ENCODE measurements at places on chromosomes 1 and 21.

DNA sequence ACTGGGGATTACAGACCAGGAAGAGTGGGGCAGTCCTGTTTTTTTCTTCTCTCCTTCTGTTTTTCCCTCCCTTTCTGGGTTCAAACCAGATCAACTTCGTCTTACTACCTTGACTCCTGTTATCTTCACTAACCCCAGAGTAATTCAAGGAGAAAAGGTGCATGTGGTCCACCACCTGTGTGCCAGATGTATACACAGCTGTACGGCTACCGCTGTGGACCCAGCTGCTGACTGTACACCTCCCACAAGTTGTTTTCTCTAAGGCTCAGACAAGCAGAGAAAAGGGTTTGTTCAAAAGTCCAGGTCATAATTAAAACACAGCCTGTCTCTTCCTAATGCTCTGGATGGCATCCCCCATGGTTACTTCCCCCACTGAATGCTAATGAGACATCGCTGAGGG is 102.1 kb downstream of the LMX1A start:
- DNase-seq: no peak

- DNase-seq: no peak
Measured at GRCh38 chr1:207745839-207746767, 5.8 kb upstream of the CD46 start.

- DNase-seq: no peak
Measured at GRCh38 chr1:75132242-75132811, 1.9 kb upstream of the LHX8 start.

DNA sequence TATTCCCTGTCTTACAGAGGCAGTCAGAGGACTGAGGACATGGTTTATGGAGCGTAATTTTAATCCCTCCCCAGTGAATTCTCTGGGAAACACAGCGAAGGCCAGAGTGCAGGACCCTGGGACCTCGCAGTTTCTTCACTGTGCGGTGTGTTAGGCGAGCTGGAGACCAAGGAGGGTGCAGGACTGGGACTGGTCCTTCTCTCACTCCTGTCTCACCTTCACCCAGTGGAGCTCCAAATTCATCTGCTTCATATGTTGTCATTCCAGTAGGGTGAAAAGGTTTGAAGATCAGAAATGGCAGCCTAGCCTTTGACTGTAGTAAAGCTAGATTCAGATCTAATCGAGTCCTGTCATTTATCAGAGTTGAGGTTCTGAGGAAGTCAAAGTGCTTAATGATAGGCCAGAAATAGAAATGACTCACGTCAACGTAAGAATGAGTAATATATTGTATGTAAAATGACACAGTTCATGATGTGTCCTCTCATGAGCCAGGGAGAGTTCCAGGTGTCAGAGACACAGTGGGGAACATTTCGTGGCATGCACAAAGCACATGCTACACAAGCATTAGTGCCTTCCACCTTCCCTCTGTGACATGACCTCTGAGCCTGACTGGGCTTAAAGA is 647.5 kb downstream of the SMYD3 start:
- DNase-seq: peak; percentile 4

GRCh38 chr1:181483285-181484195 is at the start of gene CACNA1E:
CACNA1E (plus strand) TSS chr1:181483517; CDS start chr1:181483745, 228 bp downstream.
- no peak for DNase-seq

DNA sequence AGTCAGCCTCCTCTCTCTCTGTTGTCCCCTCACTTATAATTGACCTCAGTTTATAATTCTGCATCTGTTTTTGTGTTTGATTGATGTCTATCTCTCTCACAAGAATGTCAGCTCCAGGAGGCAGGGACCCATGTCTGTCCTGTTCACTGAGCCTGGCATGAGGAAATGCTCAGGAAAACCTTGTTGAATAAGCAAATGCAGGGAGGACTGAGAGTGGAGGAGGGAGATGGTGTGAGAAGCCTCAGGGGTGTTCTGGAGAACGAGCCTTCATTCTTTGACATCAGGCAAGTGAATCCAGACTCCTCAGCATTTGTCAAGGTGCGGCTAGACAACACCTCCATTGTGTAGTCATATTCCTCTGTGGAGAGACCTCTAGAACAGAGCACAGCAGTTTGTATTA is 45.5 kb downstream of the MAN1C1 start:
- no peak for DNase-seq

- no peak for DNase-seq
Measured at GRCh38 chr1:63703701-63704107, 70.1 kb upstream of the ROR1 start.

- DNase-seq: peak; percentile 54
Measured at GRCh38 chr1:204446413-204447111, 34.9 kb upstream of the PPP1R15B start.

DNA sequence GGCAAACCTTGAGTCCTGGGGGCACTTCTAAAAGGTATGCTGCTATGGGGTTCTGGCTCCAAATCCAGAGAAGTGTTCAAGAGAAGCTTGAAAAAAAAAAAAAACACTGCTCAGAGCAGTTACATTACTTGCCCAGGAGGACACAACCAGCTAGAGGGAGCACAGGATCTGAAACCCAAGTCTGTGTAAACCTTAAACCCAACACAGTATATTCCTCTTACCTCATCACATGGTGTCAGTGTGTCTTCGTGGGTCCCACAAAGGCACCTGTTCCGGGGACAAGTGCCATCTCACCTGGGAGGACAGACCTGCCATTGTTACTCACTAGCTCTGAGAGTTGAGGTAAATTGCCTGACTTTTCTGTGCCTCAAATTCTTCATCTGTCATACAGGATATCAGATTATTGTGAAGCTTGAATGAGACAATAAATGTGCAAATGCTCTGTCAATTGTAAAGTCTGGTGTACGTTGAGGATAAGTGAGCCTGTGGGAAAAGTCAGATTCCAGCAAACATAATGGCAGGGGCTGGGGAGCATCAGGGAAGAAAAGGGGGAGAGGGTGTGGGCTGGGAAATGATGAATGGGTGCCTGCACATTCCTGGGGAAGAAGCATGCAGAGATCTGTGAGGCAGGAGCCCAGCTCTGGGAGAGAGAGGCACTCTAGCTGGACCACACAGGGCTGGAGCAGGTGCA is 170.4 kb upstream of the ZC3H12A start:
- no peak for DNase-seq

DNA sequence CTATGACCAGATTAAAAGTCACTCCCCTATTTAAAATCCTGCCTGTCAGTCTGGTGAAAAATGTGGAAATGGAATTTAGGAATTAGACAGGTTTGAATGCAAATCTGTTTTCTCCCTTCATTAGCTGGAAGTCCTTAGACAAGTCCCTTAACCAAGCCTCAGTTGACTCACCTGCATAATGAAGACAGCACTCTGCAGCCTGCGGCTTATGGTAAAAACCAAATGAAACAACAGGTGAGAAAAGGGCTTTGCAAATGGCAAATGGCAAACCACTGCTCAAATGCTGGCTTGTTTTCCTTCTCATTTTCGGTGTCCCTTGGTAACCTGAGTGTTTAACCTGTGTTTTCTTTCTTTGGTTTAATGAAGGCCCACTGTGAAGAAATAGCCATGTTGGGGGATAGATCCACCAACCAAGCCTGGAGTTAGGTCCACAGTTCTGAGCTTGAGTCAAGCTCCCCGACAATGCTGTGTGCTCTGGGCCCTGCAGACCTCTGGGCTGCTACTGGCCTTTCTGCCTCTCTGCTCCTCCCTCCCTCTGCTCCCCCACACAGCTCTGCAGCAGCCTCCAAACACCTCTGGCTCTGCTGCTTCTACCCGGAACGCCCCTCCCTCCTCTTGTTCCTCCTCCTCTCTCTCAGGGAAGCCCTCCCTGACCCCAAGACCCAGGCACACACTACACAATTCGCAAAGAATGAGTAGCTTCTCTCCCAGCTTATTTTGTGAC is 641.8 kb downstream of the MATN1 start:
- DNase-seq: no peak

GRCh38 chr1:154745286-154745731 is 124.8 kb downstream of the KCNN3 start:
- DNase-seq: peak; percentile 30

DNA sequence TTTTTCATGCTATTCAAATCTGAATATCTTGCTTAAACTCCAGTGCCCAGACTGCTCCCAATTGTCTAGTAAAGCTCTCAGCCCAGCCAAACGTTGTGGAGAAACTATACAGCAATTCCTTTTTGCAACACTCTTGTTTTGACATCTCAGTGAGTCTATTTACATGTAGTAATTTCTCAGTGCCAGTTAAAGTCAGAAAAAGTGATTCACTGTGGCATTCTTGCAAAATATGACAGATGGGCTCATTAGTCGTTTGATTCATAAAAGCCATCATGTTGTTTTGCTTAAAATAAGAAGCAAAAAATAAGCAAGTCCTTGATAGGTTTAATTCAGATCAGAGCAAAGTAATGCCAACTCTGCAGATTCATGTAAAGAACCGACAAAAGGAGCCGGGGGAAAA is 20.7 kb upstream of the TMPRSS15 start:
- no peak for DNase-seq

DNA sequence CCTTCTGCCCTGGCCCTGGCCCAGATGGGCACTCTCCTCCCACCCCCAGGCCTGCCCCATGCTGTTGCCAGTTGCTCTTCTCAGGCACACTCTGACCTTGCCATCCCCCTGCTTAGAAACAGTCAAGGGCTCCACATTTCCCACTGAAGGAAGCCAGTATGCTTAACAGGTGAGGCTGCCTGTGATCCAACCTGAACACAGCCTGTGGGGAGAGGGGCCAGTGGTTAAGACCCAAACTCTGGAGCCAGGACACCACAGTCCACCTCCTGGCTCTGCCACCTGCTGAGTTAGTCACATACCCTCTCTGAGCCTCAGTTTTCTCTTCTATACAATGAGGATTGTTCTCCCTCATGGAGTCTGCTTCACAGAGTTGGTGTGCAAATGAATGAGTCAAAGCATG is 526.9 kb downstream of the MATN1 start:
- no peak for DNase-seq
